ENCODE measurements at places on chromosomes 6 and 20. TPM values are rescaled to one million over a fixed set of nuclear protein-coding genes. Genes with fewer than 3 reads are reported as not detected.

GRCh38 chr6:21855811-21856455 is 262.4 kb downstream of the SOX4 start:
- no peak for DNase-seq

DNA sequence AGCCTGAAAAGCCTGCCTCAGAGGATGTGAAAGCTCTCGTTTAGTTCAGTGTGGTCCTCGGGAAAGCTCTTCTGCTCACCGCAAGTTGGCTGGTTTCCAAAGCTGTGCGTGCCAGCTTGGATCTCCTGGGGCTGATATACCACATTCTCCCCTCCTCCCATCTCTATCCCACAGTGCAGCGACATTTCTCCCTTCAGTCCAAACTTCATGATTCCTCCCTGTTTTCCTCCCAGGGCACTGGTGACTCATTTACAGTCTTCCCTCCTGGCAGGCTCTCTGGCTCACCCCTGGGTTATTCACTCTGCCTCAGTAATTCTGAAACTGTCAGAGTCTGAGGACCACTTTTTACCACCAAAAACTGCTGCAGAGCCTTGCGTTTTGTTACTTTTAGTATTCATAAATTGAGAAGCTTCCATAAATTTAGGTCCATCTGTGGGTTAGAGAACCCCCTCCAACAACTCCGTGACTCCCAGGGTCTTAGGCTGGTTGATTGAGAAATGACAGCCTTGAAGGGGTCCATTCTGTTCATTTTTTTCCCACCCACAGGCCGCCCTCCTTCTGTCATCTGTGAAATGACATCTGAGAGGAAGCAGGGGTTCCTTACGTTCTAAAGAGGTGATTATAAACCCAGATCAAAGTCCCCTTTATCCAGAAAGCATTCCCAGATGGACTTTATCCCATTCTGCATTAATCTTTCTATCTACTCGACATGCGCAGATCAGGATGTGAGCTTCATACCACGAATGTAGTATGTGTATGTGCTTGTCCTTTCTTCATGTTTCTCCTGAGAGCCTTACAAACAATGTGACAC is 6.1 kb downstream of the TRIM10 start:
- no peak for DNase-seq

GRCh38 chr6:148837941-148838340 is 91.1 kb downstream of the UST start:
- no peak for DNase-seq

Gene FAM162B
- 1.8 TPM for polyA plus RNA-seq

DNA sequence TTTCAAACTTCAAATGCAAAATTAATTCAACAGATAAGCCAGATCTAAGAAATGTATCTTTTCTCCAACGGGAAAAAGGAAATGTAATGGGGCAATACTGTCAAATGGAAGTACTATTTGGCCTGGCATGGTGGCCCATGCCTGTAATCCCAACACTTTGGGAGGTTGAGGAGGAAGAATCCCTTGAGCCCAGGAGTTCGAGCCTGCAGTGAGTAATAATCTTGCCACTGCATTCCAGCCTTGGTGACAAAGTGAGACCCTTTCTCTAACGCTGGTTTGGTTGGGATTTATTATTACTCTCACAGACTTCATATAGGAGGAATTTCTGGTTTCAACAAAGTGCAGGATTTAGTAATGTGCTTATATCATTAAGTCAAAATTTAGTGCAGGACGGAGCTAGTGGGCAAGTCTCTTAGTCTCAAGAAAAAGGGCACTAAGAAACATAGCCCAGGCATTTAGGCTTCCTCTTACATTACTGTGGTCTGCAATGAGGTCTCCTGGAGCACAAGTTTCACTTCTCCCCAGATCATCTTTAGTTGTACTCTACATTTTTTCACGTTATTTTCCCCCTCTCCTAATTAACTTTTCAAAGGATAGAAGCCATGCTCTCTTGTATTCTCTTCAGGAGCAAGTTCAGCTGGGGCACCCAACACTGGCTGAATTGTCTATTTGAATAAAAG is 23.1 kb downstream of the TRIM27 start:
- DNase-seq = no peak

Gene TFAP2A
- 18.1 TPM for polyA plus RNA-seq

Gene RAMACL
- not detected for polyA plus RNA-seq

GRCh38 chr6:139676718-139677117 is 302.3 kb upstream of the CITED2 start:
- no peak for DNase-seq

DNA sequence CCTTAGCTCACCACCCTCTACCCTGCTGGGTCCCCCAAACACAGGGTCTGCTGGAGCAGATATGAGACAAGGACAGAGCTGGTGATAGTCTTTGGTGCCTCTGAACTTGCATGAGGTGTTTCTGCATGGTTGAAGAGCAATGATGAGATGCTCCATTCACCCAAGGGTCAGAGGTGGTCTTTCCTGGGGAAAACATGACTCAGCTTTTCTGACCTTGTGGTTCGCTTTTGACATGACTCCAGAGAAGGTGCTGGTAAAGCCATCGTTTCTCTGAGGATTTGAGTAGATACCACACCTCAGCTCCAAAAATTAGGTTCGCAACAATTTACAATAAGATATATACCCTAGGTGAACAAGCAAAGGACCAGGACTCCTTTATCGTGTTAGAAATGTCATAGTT is 304.8 kb downstream of the DHX35 start:
- no peak for DNase-seq

GRCh38 chr6:127855542-127856159 is 45.2 kb downstream of the THEMIS start:
- peak; percentile 63 for DNase-seq

DNA sequence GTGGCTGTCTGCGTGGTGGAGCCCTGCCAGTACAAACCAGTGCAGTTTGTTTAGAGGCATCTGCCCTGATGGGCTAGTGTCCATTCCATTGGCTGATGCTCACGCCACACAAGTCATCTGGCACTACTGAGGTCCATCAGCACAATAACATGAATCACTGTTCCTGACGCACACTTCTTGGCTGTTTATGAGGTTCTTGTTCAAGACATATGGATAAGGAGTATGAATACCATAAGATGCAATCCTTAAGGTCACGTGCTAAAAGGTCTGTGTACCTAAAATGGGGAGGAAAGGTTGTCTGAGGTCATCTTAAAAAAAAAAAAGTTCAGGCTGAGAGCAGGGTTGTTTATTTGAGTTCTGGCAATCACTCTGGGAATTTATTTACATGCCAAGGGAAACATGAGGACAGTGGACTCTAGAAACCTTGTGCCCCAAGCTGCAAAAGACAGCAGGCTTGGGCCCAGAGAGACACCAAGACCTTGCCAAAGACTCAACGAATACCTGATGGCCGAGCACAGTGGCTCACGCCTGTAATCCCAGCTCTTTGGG is 54.1 kb upstream of the SHLD1 start:
- DNase-seq = no peak

Gene GRM4
- 0.92 TPM for polyA plus RNA-seq

- DNase-seq = no peak
Observed at GRCh38 chr6:53250176-53251032, 98.3 kb downstream of the ELOVL5 start.

- peak; percentile 76 for DNase-seq
Observed at GRCh38 chr20:4484379-4484997, 237.2 kb upstream of the PRND start.

DNA sequence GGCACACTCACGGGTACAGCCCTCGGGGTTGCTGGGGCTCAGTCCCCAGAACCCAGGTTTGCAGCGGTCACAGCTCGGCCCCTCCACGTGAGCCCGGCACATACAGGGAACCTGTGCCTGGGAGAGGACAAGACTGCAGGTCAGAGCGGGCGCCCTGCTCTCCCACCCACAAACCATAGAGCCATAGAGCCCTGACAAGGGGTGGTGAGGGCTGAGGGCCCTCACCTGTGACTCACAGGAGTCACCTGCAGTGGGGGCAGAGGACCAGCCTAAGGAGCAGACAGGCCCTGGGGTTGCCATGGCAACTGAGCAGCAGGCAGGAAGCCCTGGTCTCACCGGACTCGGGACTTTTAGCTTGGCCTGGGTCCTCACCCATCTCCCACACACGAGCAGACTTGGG is 30.8 kb downstream of the LAMA5 start:
- no peak for DNase-seq

Gene TOP1
- polyA plus RNA-seq = 57.7 TPM

Gene CD83
- 7.3 TPM for polyA plus RNA-seq

Gene SLC22A2
- 0.58 TPM for polyA plus RNA-seq

Gene TRIM40
- polyA plus RNA-seq = not detected

- no peak for DNase-seq
Observed at GRCh38 chr6:142189057-142189456, 42.0 kb downstream of the VTA1 start.

- no peak for DNase-seq
Observed at GRCh38 chr6:143823548-143823947, 19.6 kb upstream of the LTV1 start.

Gene VWA7
- 8.1 TPM for polyA plus RNA-seq

DNA sequence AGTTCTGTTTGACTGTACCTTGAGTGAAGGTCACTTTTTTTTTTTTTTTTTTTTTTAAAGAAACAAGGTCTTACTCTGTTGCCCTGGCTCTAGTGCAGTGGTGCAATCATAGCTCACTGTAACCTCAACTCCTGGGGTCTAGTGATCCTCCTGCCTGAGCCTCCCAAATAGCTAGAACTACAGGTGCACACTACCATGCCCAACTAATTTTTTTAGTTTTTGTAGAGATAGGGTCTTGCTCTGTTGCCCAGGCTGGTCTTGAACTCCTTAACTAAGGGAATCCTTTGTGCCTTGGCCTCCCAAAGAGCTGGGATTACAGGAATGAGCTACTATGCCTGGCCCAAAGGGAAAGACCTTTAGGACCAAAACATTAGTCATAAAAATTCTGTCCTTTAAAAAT is 413.7 kb downstream of the CDKAL1 start:
- no peak for DNase-seq

Gene SYNJ2
- 17.9 TPM for polyA plus RNA-seq

GRCh38 chr20:44768854-44769480 is 23.3 kb downstream of the KCNK15 start:
- DNase-seq = no peak

Gene C20orf202
- polyA plus RNA-seq = 0.27 TPM

- DNase-seq = no peak
Observed at GRCh38 chr6:31157513-31158139, at the start of gene CCHCR1. TSS of gene CCHCR1 (minus strand) at chr6:31157802. CDS start at chr6:31157600, 202 bp downstream.

- peak; percentile 41 for DNase-seq
Observed at GRCh38 chr6:143515061-143515760, 3.7 kb upstream of the FUCA2 start.

DNA sequence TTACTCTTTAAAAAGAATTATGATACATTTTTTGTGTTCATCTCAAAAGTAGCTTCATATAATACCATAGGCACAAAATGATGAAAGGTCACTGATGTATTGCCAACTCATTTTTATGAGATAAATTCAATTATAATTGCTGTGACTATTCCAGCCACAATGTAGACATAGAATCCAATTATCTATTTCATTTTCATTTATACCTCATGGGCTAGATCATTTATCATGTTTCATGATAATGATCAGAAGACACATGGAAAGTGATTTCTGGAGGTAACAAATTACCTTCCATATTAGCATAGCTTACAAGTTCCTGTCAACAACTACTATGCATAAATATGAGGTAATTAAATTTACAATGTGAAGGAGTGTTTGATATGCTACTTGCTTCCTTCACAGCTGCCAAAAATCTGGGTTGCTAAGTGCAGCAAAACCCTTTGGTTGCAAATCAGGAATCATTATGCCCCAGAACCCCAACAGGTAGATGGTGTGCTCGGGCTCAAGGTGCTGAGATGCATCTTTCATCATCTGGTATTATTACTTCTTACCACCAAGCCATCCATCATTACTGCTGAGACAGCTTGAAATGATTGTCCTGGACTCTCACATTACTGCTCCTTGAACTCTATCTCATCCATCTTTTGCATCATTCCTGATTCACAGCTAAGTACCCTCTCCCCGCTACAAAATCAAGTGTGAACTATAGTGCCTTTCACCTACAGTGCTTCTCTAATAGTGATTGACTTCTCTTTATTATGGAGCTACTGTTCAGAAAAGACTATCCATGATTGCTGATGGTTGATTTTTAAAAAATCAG is 306.0 kb upstream of the THEMIS start:
- peak; percentile 25 for DNase-seq

Gene ABRACL
- polyA plus RNA-seq = 59.3 TPM

- peak; percentile 57 for DNase-seq
Observed at GRCh38 chr20:46388937-46389336, 17.5 kb downstream of the ELMO2 start.

GRCh38 chr20:23641936-23642751 is 4.4 kb upstream of the CST3 start:
- DNase-seq = no peak

Gene ADGB
- not detected for polyA plus RNA-seq

Gene SALL4
- polyA plus RNA-seq = not detected

Gene GSTA3
- polyA plus RNA-seq = not detected

DNA sequence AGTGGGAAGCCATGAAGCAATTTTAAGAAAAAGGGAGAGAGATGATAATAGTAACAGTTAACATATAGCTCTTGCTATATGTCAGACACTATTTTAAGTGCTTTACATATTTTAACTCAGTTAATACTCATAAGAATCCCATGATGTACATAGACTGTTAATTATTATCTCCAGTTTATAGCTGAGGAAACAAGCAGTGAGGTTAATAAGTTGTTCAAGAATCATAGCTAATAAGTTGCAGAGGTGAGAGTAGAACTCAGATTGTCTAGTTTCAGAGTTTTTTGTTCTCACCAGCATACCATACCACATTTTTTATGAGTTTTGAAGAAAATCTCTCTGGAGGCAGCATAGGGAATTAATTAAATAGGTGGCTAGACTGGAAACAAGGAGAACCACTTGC is 144.6 kb upstream of the MMS22L start:
- no peak for DNase-seq

DNA sequence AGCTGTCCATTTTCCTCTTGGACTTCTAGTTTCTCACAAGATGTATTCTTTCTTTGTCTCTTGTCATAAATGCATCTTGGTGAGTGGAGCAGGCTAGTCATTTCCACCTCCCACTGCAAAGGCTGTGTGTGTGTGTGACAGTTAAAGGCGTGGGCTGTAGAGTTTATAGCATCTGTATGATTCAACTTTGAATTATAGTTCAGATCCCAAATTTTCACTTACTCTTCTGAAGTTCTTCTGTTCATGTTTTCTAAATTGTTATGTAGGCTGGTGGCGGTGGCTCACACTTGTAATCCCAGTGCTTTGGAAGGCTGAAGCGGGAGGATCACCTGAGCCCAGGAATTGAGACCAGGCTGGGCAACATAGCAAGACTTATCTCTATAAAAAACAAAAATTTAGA is 44.7 kb upstream of the GRIK2 start:
- DNase-seq = no peak

DNA sequence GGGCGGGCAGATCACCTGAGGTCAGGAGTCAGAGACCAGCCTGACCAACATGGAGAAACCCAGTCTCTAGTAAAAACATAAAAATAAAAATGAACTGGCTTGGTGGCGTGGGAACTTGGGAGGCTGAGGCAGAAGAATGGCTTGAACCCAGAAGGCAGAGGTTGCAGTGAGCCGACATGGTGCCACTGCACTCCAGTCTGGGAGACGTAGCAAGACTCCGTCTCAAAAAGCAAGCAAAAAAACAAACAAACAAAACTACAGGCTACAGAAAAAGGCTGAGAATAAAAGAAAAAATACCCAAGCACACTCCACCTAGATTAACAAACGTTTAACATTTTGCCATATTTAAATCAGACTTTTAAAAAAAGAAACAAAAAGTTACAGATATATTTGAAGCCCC is 5.9 kb downstream of the PTCRA start:
- DNase-seq = no peak
